ENCODE measurements at places on chromosomes 3 and 15. TPM values are rescaled to one million over a fixed set of nuclear protein-coding genes. Genes with fewer than 3 reads are reported as not detected.

GPR176 gene
- 4.4 TPM for polyA plus RNA-seq

FBXO40 gene
- 5.1 TPM for polyA plus RNA-seq

CSPG5 gene
- polyA plus RNA-seq = 1.3 TPM

NFKBIZ gene
- polyA plus RNA-seq = 9.0 TPM

CLRN1 gene
- 0.41 TPM for polyA plus RNA-seq

HCN4 gene
- polyA plus RNA-seq = 0.03 TPM

PPARG gene
- 4.5 TPM for polyA plus RNA-seq

PLA2G4B gene
- 9.7 TPM for polyA plus RNA-seq

TMEM45A gene
- 16.0 TPM for polyA plus RNA-seq

HESX1 gene
- 2.1 TPM for polyA plus RNA-seq

ELP6 gene
- polyA plus RNA-seq = 29.1 TPM

DGKG gene
- 1.8 TPM for polyA plus RNA-seq

FHIT gene
- 4.7 TPM for polyA plus RNA-seq

SHC4 gene
- 2.8 TPM for polyA plus RNA-seq

NR2E3 gene
- 8.1 TPM for polyA plus RNA-seq

ADGRG7 gene
- 0.04 TPM for polyA plus RNA-seq

DNA sequence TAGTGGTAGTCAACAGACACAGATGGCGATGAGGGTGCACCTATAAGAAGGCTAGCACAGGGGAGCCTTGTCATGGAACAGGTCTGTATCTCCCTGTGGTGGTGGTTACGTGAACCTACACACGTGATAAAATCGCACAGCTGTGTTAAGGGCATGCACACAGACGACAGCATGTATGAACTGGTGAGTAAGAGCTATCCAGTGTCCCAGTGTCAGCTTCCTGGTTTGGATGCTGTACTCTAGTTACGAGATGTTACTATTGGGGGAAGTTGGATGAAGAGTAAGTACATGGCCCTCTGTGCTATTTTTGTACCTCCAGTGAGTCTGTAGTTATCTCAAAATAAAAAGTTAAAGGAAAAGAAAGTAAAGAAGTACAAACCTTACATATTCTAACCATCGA is 38.2 kb downstream of the MTMR10 start:
- no peak for DNase-seq

DNA sequence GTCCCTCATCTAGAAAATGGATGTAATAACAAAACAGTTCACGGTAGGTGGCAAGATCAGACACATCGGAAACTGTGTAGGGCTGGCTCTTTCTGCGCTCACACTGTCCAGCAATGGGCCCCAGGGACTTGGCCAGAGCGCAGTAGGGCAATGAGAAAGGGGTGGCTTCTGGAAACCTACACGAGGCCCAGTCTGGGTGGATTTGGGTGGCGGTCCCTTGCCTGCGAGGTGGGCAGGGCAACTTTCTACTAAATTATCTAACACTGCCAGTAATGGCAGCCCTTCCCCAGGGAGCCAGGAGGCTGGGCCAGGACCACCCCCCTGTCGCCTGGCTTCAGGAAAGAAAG is 2.1 kb upstream of the TNK2 start:
- no peak for DNase-seq

GRCh38 chr3:78867409-78868372 is 900.1 kb downstream of the ROBO1 start:
- no peak for DNase-seq

GRCh38 chr3:188007897-188008296 is 146.1 kb upstream of the LPP start:
- no peak for DNase-seq

DNA sequence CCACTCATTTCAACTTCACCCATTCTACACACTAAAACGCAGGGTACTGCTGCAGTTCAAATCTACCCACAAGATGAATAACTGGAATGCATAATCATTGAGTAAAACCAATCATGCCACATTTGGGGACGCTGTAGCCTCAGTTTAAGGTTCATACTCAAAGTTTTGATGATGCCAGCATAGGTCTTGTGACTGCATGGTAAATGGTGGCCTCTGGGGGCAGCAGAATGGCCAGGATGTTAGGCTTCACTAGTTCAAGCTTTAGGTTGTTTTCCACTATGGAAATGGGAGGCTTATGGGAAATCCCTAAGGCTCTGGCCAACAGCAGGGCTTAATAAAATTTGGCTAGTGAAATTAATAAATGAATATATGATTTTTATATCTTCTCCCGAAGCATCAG is 104.3 kb upstream of the TSC22D2 start:
- DNase-seq = no peak

DNA sequence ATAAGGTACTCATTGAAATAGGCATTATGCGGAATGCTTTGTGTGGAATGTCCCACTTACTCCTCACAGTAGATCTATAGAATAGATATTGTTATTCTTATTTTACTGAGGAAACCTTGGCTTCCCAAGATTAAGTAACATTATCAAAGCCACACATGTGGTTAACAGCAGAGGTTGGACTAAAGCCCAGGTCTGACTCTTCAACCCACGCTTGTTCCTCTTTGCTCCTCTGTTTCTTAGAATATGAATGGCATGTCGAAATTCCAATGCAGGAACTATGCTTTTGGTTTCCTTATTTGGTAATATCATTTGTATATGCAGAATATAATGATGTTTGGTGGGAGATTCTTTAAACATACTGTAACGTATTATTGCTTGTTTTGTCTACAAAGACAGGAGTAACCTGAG is 818.8 kb upstream of the LMCD1 start:
- DNase-seq = peak; percentile 55

GRCh38 chr15:33080006-33080405 is 114.5 kb downstream of the FMN1 start:
- no peak for DNase-seq

DNA sequence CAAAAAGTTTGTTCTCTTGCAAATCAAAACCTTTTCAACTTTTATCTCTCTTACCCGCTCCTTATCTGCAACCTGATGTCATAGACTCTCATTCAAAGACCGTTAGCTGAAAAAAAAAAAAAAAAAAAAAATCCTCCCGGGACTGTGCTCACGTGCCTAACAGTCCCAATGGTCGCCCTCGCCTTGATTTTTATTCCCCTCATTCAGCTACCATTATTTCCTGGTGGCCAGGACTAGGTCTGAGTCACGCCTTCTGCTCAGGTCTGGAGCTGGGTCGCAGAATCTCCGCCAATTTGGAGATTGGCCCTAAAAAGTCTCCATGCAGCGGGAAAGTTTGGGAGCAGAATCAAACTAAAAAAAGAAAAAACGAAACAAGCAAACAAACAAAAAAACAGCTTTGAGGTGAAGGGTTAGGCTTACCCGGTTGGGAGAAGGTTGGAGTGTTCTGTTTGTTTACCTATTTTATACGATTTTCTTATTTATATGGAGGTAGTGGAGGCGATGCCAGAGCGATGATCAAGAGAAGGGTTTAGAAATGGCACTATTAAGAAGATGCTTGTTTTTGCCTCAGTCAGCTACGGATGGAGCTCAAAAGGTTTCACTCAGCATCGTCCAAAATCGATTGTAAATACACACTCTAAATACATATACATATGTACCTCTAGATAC is 51.1 kb downstream of the ZIC4 start:
- no peak for DNase-seq

- DNase-seq = no peak
Observed at GRCh38 chr3:139560411-139560810, 20.9 kb upstream of the RBP1 start.

DNA sequence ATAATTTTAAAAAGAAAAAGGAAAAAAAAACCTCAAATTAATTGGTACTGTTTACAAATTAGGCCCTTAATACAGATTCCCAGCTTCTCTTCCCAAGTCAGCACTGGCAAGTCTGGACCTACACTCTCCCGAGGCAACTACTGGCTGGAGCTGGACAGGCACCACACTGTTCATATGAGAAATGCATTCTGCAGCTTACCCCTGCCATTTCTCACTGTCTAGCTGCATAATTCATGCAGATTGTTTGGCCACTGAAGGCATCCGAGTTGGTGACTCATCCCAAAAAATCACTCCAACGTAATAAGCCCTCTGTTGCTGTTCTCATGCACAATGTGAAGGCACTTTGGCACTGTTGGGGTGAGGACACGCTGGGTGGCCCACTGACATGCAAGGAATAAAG is 45.3 kb downstream of the ROPN1B start:
- peak; percentile 15 for DNase-seq

GRCh38 chr15:35546511-35547381 is 781 bp upstream of the DPH6 start:
- no peak for DNase-seq

GRCh38 chr3:42762046-42762724 is 10.9 kb downstream of the CCDC13 start:
- DNase-seq = no peak

GRCh38 chr3:58955308-58955707 is 94.5 kb downstream of the CFAP20DC start:
- no peak for DNase-seq

DNA sequence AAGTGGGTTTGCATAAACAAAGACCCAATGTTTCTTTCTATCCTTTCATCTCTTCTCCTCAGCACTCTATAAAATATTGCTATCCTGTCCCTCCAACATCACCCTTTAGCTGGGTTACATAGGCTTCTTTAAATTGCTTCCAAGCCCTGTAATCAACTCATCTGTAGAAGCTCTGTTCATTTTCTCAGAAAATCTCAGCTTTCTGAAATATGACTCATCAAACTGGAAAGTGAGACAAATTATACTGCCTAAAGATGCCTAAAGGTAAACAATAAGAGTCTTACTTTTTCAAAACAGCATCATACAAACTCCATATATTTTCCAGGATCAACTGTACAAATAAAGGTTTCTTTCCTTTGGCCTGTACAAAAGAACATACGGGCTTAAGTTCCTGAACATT is 33.8 kb downstream of the EFL1 start:
- DNase-seq = no peak

DNA sequence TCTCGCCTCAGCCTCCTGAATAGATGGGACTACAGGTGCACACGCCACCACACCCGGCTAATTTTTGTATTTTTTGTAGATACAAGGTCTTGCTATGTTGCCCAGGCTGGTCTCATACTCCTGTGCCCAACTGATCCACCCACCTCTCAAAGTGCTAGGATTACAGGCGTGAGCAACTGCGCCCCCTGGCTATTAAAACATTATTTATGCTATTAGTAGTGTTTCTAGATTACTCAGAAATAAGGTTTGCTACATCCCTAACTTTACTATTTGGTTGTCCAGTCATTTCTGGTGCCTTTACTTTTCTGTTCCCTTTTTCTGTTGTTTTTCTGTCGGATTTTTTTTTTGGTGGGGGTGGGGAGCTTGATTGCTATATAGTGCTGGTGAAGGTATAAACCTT is 393.6 kb upstream of the TPM1 start:
- DNase-seq = peak; percentile 42

DNA sequence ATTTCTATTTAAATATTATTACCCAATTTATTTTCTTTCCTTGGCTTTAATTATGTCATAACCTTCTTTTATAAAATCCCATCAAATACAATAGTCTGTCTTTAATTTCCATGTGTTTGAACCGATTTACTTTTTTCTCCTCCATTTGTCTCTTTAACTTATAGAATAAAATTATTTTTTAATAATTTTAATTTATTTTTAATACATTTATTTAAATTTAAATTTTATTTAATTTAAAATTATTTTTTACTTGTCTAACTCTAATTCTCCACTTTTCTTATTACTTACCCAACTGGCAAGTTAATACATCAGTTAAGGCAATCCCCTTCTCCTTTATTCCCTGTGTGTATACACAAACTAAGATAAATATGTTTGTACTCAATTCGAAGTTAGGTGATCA is 817.6 kb upstream of the NR2F2 start:
- no peak for DNase-seq

DNA sequence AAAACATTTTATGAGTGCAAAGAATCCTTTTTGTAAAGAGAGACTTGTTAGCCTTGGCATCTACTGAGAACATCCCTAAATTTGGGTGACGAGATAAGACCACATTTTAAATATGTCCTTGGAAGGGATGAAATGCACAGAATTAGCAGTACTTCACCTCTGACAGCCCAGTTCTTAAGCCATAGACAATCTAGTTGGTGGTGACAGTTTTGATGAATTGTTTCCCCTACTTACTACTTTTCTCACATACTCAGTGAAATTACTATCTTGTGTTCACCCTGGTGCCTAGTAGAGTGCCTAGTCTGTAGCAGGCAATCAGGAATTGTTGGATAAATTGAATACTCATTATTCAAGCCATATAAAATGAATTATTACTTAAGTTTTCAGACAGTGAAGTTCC is 3.4 kb downstream of the SCAANT1 start:
- no peak for DNase-seq

- peak; percentile 49 for DNase-seq
Observed at GRCh38 chr3:141796889-141797781, 33.9 kb downstream of the GRK7 start.

- no peak for DNase-seq
Observed at GRCh38 chr3:66075281-66075680, 36.6 kb upstream of the MAGI1 start.

Data from muscle of back (tissue), 13 donors.